Stomach (tissue), 19 donors: ENCODE measurements at places on chromosomes 3 and 15. TPM values are rescaled to one million over a fixed set of nuclear protein-coding genes. Genes with fewer than 3 reads are reported as not detected.

GRCh38 chr3:59809016-59809415 is 759.2 kb upstream of the CFAP20DC start:
- no peak for DNase-seq
- H3K4me3 ChIP-seq = no peak overlapping the region
- no peaks in the 10 kb centered on the region for H3K27me3 ChIP-seq
- H3K27ac ChIP-seq = no peak overlapping the region
- no peaks in the 10 kb centered on the region for H3K4me1 ChIP-seq
- no peaks in the 10 kb centered on the region for H3K36me3 ChIP-seq

DNA sequence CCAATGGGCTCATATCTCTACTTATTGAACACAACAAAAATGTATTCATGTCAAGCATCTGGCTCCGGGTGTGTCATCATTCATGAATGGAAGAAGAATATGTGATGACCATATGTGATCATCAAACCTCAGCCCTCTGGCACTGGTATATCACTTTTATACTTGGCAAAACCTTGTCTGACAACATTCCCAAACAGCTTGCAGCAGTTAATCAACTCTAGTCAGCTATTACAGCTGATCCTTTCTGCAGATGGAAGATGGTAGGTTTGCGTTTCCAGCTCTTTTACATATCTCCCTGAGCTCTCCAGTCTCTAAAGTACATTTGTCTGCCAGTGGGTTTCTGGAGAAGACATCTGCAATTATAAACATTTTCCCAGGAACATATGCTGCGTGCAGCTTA is 6.6 kb downstream of the PLSCR5 start:
- no peak for DNase-seq
- H3K4me1 ChIP-seq = no peaks in the 10 kb centered on the region
- no peak overlapping the region for H3K27ac ChIP-seq
- H3K4me3 ChIP-seq = no peak overlapping the region

DNA sequence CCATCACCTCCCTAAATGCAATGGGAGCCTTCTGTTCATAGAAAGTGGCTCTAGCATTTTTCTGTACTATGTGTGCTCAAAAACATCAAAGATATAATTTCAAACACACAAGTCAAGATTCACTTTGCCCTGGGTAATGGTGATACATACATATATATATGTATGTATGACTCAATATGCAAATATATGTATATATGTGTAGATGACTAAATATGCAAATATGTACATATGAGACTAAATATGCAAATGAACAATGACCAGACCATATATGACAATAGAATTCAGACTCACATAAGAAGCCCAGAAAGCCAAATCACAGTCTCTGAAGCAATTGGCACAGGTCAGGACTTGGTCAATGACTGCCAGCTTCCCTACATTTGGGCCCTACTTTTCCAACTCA is 36.9 kb upstream of the SNRK start:
- H3K27ac ChIP-seq = no peak overlapping the region
- H3K4me3 ChIP-seq = no peak overlapping the region
- H3K4me1 ChIP-seq = no peaks in the 10 kb centered on the region
- no peaks in the 10 kb centered on the region for H3K36me3 ChIP-seq
- no peak for DNase-seq
- no peaks in the 10 kb centered on the region for H3K27me3 ChIP-seq

DNA sequence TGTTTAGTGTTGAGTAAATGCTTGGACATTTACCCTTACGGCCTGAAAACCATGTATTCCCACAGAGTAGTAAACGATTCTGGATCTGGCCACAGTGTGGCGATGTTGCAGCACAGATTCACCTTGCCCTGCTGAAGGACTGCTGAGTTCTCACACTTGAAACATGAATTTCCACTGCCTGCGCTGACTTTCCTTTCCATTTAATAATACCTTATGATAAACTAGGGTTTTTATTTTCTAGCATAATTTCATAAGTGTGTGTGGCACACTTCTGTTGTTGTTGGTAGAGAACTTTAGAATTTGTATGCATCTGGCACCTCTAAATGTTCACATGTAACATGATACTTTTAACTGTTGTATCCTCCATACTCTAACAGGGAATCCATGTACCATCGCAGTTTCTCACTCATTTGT is 53.9 kb downstream of the C3orf38 start:
- no peaks in the 10 kb centered on the region for H3K4me1 ChIP-seq
- H3K27me3 ChIP-seq = no peaks in the 10 kb centered on the region
- DNase-seq = peak; percentile 72
- no peaks in the 10 kb centered on the region for H3K36me3 ChIP-seq

DNA sequence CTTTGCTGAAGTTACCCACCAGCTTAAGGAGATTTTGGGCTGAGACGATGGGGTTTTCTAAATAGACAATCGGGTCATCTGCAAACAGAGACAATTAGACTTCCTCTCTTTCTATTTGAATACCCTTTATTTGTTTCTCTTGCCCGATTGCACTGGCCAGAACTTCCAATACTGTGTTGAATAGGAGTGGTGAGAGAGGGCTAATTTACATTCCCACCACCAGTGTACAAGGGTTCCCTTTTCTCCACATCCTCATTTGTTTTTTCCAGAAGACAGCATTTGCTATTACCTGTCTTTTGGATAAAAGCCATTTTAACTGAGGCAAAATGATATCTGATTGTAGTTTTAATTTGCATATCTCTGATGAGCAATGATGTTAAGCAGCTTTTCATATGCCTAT is 329.9 kb upstream of the TPRG1 start:
- H3K4me1 ChIP-seq = no peaks in the 10 kb centered on the region
- H3K27me3 ChIP-seq = no peaks in the 10 kb centered on the region
- DNase-seq = no peak
- no peak overlapping the region for H3K4me3 ChIP-seq
- no peaks in the 10 kb centered on the region for H3K36me3 ChIP-seq
- H3K27ac ChIP-seq = no peak overlapping the region

GRCh38 chr3:111577798-111578685 is 17.1 kb downstream of the ZBED2 start:
- no peaks in the 10 kb centered on the region for H3K4me1 ChIP-seq
- no peaks in the 10 kb centered on the region for H3K36me3 ChIP-seq
- no peak overlapping the region for H3K27ac ChIP-seq

GRCh38 chr15:95901271-95901670 is 429.2 kb upstream of the NR2F2 start:
- H3K4me1 ChIP-seq = no peaks in the 10 kb centered on the region
- no peaks in the 10 kb centered on the region for H3K27me3 ChIP-seq
- H3K27ac ChIP-seq = no peak overlapping the region
- H3K36me3 ChIP-seq = no peaks in the 10 kb centered on the region
- no peak for DNase-seq

Gene RAMAC
- 20.1 TPM for total RNA-seq

Gene THPO
- total RNA-seq = not detected

DNA sequence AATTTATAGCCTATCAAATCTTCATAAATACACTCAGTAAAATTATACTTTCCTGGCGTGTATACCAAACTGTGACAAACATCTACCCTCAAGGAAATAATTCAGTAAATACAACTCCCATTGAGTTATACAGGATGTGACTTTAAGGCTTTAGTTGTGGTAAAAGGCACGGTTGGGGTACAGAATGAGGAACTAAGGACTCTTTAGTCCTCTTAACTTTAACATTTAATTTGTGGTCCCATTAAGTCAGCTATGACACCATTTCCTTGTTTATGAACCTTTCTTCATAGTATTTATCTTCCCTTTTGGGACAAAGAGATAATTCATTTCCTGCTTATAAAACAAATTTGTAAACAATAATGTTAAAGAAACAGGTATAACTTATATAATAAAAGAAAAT is 30.2 kb downstream of the IFT80 start:
- no peaks in the 10 kb centered on the region for H3K27me3 ChIP-seq
- no peak for DNase-seq
- H3K4me3 ChIP-seq = no peak overlapping the region
- H3K36me3 ChIP-seq = peaks cover 26% of the 10 kb centered on the region

DNA sequence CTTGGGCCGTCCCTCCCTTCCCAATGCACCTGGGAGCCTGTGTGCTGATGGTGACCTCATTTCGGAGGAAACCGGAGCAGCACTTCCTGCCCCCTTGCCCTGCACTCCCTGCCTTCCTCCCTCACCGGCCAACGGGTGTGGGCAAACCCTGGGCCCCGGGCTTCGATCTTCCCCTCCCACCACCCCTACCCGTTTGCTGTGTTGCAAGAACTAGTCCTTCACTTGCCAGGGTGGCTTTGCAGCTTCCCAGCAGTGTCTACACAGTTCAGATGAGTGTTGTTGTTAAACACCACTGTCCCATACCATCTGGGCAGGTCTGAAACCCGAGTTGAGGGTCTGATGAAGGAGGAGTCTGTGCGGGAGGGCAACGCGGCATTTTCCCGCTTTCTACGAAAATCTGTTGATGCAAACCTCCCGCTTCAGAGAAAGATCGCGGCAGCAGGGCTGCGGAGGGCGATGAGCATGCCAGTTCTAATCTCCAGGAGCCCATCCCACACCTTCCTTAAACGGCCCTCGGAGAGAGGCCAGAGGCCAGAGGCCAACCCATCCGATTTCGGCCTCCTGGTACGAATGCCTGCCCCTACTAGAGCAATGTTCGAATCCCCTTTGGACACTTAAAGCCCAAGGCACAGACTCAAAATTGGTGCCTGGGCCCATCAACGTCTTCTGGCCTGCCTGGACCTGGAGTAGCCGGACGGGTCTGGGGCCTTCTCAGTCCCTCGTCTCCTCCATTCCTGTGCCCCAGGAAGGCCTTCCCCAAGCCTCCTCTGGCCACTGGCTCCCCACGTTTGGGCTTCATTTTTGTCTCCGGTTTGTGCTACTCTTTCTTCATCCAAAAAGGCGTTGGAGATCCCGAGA is 35.7 kb upstream of the POLG start:
- H3K4me3 ChIP-seq = no peak overlapping the region
- no peak overlapping the region for H3K27ac ChIP-seq
- no peak for DNase-seq

Gene PKM
- total RNA-seq = 276 TPM

GRCh38 chr3:157156837-157157635 is 2.9 kb downstream of the CCNL1 start:
- no peaks in the 10 kb centered on the region for H3K27me3 ChIP-seq
- H3K4me1 ChIP-seq = peaks cover 79% of the 10 kb centered on the region
- H3K36me3 ChIP-seq = peaks cover 67% of the 10 kb centered on the region
- peak overlapping the region; percentile 74 for H3K4me3 ChIP-seq
- H3K27ac ChIP-seq = peak overlapping the region; percentile 100

- H3K4me3 ChIP-seq = no peak overlapping the region
- no peaks in the 10 kb centered on the region for H3K36me3 ChIP-seq
- H3K27ac ChIP-seq = no peak overlapping the region
Measured at GRCh38 chr15:91385311-91385710, 285.3 kb downstream of the SV2B start.

- H3K27me3 ChIP-seq = no peaks in the 10 kb centered on the region
- DNase-seq = no peak
- H3K27ac ChIP-seq = no peak overlapping the region
- no peak overlapping the region for H3K4me3 ChIP-seq
Measured at GRCh38 chr3:5053021-5053831, 68.9 kb upstream of the ARL8B start.

Gene DNASE1L3
- total RNA-seq = not detected

GRCh38 chr3:126117212-126117611 is 33.3 kb upstream of the SLC41A3 start:
- no peaks in the 10 kb centered on the region for H3K36me3 ChIP-seq
- H3K4me3 ChIP-seq = no peak overlapping the region
- no peak overlapping the region for H3K27ac ChIP-seq

GRCh38 chr3:98692787-98693473 is 70.2 kb upstream of the ST3GAL6 start:
- H3K36me3 ChIP-seq = no peaks in the 10 kb centered on the region
- H3K27me3 ChIP-seq = no peaks in the 10 kb centered on the region
- no peak for DNase-seq
- no peak overlapping the region for H3K27ac ChIP-seq
- no peaks in the 10 kb centered on the region for H3K4me1 ChIP-seq

- DNase-seq = no peak
- H3K36me3 ChIP-seq = no peaks in the 10 kb centered on the region
- no peak overlapping the region for H3K4me3 ChIP-seq
- H3K4me1 ChIP-seq = peaks cover 31% of the 10 kb centered on the region
- no peaks in the 10 kb centered on the region for H3K27me3 ChIP-seq
Measured at GRCh38 chr3:192887701-192888100, 30.0 kb downstream of the MB21D2 start.

DNA sequence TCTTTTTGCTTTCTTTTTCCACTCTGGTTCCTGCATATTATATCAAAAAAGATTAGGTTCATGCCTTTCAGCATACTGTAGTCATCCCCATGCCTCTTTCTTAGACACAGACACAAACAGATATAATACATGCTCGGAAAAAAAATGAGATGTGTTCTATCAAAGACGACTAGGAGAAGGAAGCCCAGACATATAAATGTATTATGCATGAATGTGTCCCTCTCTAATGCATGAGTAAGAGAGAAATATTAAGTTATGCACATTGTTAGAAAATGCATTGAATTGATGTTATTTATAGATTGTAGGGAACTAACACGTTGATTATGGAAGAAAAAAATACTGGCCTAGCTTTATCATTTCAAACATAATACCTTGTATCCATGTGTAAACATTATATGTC is 252.4 kb upstream of the BCHE start:
- H3K36me3 ChIP-seq = no peaks in the 10 kb centered on the region
- H3K27me3 ChIP-seq = no peaks in the 10 kb centered on the region
- H3K4me1 ChIP-seq = no peaks in the 10 kb centered on the region
- no peak overlapping the region for H3K4me3 ChIP-seq

DNA sequence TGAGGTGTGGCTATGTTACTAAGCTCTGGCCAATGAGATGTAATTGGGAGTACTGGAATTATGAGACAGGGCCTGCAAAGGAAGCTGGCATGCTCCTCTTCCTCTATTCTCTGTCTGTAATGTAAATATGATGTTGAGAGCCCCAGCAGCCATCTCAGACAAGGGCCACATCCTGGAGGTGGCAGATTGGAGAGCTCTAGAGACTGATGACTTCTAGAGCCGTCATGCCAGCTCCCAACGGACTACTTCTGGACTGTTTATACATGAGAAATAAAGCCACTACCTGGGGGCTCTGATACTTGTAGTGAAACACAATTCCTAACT is 19.7 kb downstream of the PLD1 start:
- no peak overlapping the region for H3K27ac ChIP-seq
- no peaks in the 10 kb centered on the region for H3K36me3 ChIP-seq
- no peaks in the 10 kb centered on the region for H3K27me3 ChIP-seq

DNA sequence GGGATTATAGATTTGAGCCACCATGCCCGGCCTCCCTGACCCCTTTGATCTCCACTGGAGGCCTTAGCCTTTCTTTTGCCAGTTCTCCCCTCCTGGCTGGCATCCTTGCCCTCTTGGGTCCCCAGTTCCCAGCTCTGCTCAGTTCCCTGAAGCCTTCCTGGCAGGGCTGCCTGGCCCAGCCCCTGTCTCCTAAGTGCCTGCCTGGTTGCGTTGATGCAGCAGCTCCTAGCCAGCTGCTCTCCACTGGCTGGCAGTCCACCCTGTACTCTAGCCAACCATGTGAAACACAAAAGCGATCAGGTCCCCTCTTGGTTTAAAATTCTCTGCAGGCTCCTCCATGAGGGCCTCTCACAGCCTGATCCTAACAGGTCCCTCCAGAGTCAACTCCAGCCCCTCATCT is 184.7 kb downstream of the RAB11A start:
- H3K4me3 ChIP-seq = no peak overlapping the region
- peaks cover 9% of the 10 kb centered on the region for H3K27me3 ChIP-seq
- no peak for DNase-seq
- H3K27ac ChIP-seq = no peak overlapping the region
- no peaks in the 10 kb centered on the region for H3K4me1 ChIP-seq
